ENCODE measurements at places on chromosomes 3 and 15.

DNA sequence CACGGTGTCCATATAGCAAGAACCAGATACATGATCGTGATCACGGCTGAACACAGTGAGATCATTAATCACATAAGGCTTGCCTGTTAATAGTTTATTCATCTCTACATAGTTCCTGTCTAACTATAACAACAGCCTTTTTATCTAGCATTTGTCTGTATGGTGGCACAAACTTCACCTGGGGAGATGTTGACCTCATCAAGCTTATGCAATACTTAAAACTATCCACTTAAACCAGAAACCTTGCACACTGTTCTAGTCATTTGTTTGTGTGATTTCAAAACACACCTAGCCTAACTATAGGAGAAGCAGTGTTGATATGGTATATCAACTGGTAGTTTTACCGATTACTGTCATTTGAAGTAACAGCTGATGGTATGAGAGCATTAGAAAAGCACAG lies 124.8 kb downstream of the VPS13C start:
- DNase-seq, result no peak

DNA sequence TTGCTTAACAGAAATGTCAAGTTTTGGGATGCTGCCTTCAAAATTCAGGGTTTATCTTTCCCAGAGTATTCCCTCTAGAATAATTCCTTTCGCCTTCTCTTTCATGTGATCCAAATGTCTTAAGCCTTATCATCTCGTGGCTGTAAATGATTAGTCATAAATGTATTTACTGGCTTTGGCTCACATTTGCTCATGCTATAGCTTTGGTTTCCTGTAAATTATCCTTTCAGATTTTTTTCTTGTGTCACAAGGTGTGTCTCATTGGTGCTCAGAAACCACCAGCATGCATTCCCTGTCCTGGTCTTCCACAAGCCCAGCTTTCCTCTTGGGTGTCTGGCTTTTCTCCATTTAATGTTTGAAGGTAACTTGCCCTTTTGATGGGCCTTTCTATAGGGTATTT lies 692.7 kb upstream of the ALCAM start:
- DNase-seq, result no peak

DNA sequence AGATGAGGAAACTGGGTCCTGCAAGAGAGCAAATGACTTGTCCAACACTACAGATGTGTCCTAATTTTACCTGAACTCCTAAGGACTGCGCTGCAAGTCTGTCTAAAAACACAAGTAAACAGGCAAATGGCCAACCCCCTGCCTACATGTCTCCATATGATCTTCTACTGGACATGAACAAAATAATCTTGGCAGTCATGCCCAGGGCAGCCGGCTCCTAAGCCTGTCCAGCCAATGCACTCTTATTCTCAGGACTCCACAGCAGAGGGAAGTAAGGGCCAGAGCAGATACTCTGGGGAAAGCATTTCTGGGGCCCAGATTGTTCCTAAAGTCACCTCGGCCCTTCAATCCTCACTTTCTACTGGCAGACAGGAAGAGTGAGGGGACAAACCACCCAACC lies 10.3 kb downstream of the COLQ start:
- no peak for DNase-seq

- no peak for DNase-seq
Observed at GRCh38 chr15:76983590-76984375, 11.1 kb upstream of the PSTPIP1 start.

DNA sequence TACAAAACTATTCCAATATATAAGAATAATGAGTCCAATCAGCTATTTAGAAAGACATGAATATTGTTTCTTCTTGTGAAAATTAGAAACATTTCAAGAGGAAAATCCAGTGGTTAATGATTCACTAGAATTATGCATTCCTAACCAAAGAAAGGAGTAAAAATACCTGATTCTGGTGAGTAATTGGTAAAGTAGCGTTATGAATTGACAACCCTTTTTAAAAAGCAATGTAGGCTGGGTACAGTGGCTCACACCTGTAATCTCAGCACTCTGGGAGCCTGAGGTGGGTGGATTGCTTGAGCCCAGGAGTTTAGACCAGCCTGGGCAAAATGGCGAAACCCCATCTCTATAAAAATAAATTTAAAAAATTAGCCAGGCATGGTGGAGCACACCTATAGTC lies 43.3 kb downstream of the TOPAZ1 start:
- DNase-seq, result no peak

DNA sequence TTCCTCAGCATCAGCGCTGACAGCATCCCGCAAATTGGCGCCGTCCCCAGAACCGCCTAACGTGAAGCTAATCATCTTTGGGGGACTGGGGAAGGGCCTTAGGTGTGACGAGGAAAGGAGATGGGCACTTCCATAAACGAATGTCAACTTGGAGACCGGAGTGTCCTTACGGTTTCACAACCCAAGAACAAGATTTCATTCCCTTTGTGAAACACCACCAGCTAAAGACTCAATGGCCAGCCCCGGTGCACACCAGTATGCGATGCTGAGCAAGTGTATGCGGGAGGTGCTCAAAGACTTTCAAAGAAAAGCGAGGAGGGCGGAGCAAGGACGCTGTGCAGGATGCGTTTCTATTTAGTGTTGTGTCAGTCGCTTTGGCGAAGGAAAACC lies 759 bp upstream of the TTBK2 start:
- peak; percentile 17 for DNase-seq

- no peak for DNase-seq
Observed at GRCh38 chr3:18049096-18049495, 306.7 kb upstream of the TBC1D5 start.

DNA sequence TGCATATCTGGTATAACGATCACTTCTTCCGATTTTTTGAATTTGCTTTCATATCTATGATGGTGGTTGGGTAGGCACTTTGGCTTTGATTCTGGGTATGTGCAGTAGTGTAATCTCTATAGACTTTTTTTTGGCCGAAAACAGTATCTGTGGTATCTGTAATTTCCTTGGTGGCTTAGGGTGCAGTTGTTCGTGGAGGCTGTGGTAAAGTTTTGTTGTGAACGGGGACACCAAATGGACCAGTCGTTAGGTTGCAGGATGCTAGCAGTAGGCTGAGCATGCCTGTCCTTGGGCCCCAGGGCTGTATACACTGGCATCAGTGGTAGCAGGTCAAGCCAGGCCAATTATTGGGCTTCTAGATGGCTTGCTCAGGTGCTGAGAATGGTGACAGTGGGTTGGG lies 55.2 kb downstream of the CCDC66 start:
- DNase-seq, result no peak

DNA sequence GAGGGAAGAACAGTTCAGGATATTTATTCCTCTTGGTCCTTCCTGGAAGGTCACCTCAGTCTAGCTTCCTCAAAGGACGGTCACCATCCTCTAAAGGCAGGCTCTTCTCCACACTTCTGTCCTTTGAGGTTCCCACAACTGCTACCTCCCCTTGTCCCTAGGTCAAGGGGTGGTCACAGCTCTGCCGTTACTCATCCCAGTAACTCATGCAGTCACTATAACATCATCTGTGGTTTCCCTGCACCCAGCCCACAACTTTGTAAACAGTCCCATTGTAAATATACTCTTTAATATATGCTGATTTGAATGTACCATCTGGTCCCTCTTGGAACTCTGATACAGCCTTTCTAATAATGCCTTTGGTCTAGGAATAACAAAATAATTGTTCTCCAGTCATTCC lies 887.4 kb downstream of the FHIT start:
- no peak for DNase-seq

DNA sequence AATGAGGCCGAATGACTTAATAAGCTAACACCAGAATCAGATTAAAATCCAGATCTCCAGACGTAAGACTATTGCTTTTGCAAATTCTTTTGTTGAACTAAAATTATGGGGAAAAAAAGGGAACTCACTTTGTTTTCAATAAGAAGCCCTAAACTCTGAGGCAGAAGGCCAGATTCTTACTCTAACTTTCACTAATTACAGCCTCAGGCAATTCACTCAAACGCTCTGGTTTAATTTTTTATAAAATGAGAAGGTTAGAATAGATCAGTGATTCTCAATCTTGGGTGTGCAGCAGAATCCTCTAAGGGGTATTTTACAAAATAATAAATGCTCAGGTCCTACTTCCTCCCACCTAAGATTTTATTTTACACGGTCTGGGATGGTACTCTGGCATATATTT lies 38.1 kb downstream of the C3orf70 start:
- DNase-seq, result no peak

- DNase-seq, result no peak
Observed at GRCh38 chr3:68290333-68290732, 635.9 kb upstream of the SUCLG2 start.

- DNase-seq, result no peak
Observed at GRCh38 chr3:186053954-186054791, 54.7 kb downstream of the ETV5 start.

- DNase-seq, result no peak
Observed at GRCh38 chr15:39151545-39151944, 429.3 kb upstream of the THBS1 start.

DNA sequence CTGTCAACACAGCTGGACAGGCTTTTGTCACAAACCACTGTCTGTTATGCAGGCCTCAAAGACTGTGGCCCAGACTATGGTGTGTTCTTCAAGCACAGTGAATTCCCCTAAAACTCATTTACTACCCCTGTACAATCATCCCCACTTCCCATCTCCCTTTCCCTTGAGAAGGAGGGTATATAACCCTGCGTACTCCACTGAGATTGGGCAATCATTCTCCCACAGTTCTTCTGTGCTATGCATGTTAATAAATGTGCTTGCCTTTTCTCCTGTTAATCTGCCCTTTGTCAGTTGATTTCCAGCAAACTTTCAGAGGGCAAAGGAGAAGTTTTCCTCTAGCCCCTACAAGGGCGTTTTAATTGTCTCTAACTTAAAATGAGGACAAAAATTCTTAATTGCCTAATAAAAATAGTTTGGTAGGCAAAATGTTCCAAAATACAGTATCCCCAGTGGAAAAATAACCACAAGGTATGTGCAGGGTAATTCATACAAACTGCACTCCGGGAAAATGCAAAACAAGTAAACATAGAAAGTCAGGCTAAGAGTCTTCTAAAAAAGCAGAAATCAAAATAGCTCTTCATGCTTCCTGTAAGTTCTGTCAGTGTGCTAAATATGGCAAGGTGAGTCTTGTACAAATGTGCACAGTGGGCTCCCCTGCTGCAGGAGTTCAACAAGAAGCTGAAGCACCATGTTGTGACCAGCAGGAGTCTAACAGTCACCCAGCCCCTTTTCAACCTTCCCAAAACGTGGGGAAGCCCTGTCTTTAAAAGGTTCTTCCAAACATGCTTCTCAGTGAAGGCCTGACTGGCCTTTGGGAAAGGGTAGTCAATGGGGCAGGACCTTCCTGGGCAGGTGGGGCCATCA lies 10.2 kb downstream of the ATP10A start:
- DNase-seq, result no peak

GRCh38 chr3:49901366-49902339 lies 2.0 kb downstream of the MST1R start:
- DNase-seq, result no peak

- DNase-seq, result no peak
Observed at GRCh38 chr15:51090753-51091152, 4.0 kb downstream of the TNFAIP8L3 start.

- DNase-seq, result no peak
Observed at GRCh38 chr3:114609973-114610630, 316.3 kb downstream of the TIGIT start.

DNA sequence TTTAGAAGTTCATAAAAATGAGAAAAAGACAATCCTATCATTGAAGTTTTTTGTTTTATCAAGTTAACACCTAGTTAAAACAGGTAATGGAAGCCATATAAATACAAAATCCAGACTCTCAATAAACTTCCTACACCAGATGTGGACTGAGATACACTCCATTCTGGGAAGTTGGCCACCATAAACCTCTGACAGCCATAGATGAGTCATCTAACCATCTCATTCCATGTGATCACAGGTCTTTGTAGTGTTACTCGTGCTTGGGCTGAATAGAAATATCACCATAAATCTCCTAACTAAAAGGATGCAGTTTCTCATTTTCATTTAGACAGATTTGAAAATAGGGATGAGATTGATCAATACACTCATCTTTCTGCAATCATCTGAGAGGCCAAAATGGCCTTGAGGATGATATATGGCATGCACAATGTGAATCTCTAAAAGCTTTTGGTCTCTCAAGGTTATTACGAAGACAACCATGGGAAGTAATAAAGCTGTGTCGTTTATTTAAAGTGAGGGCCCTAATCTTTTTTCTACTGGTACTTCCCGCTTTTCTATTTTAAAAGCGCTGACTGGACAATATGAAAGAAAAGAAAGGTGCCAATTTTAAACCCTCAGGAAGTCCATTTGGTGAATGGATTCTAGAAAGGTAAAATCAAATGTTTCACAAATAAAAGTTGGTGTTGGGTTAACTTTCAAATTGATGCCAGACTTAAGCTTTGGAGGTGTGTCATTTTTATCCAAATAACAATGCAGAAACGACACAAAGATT lies 155.5 kb downstream of the POLR2M start:
- peak; percentile 24 for DNase-seq

DNA sequence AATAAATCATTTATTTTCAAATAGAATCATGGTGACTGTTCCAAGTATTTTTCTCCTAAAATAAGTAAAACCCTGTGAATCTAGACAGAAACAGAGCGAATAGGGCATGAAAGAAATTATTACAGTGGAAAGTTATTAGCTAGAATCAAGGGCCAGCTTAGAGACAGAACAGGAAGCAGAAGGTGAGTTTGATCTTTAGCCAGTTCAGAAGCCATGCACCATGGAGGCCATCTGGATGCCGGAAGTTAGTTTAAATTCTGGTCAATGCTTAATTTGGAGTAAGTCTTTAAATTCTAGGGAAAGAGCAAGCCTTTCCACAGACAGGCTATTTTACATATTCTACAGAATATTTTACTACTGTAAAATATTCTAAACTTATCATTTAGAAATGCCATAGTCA lies 574.8 kb downstream of the CADM2 start:
- DNase-seq, result no peak

GRCh38 chr15:40439960-40440742 lies 602 bp upstream of the BAHD1 start:
- no peak for DNase-seq

- no peak for DNase-seq
Observed at GRCh38 chr3:27456554-27456953, 27.6 kb downstream of the SLC4A7 start.

GRCh38 chr15:44159492-44159891 lies 35.6 kb downstream of the FRMD5 start:
- no peak for DNase-seq

GRCh38 chr15:91865950-91866349 lies 12.4 kb downstream of the SLCO3A1 start:
- no peak for DNase-seq

- no peak for DNase-seq
Observed at GRCh38 chr3:124483915-124484470, 246.3 kb upstream of the UMPS start.

DNA sequence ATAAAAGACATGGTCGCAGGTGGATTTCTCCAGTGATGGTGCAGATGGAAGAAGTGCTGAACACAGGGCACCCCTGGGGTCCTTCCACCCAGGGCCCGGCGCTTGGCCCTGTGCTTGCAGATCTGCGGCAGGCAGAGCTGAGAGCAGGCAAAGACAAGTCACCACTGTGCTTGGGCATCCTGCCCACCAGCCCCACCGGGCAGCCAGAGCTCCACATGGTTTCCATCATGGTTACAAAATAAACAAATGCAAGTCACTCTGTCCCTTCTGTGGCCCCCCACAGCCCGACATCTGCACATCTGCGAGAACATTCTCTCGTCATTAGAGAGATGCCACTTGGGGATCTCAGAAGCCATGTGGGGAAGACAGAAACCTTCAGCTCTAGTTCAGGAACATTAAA lies 37.6 kb upstream of the SFMBT1 start:
- no peak for DNase-seq
